ENCODE measurements at places on chromosomes 11 and 22.

GRCh38 chr11:88051396-88051795 is 123.8 kb downstream of the RAB38 start:
- no peak for DNase-seq

GRCh38 chr11:13278609-13279486 is 1.3 kb downstream of the BMAL1 start:
- DNase-seq: no peak

- no peak for DNase-seq
Measured at GRCh38 chr11:108112057-108112456, 9.3 kb upstream of the ACAT1 start.

DNA sequence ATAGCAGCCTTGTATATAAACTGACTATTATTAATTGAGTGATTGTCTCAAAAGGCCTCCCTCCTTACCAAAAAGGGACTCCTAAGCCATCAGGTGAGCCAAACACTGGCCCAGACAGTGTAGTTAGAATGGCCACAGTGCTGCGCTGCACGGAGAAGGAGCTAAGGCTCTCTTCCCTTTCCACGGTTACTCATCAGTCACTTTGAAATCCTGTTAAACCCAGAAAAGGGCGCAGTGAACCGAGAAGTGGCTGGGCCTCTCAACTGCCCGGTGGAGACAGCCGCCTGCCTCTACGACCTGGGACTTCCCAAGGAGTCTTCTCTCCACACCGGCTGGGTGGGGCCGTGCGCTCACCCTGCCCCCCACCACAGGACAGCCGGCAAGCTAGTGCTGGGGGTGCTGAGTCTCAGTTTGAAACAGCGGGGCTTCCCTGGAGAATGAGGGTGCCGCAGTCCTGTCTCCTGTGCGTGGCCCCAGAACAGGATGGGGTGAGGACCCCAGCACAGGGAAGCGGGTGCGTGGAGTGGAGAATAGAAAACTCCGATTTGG is 1.3 kb downstream of the MYH9 start:
- no peak for DNase-seq

DNA sequence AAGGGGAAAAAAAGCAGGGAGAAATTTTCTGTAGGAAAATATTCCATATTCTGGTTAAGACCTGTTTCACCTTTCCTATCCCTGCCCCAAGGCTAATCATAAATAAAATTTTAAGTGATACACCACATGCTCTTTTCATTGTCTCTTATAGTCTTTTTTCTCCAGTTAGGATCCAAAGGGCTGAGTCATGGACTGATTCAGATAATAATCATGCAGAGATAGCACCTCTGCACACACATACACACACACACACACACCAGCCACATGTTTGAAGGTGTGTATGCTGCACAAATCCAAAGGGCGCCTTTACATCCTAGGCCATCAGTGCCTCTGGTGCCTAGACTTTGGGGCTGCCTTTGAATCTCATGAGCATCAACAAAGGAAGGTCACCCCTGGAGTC is 35.5 kb upstream of the CWF19L2 start:
- DNase-seq: no peak

DNA sequence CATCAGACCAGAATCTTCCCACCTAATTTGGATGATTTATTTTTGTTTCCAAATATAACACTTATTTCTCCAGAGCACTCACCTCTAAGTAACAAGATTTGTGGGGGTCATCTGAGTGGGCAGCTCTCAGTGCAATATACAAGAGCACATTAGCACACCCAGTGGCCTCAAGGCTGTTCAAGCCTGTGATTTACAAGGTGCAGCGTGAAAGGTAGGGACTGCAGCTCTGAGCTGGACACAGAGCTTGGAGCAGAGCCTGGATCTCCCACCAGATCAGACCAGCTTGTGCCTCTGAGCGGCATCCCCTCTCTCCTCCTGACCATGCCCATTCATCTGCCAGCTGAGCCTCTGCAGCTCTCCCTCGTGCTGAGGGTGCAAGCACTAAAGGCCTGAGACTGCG is 323.3 kb upstream of the ZC3H12C start:
- DNase-seq: no peak

- no peak for DNase-seq
Measured at GRCh38 chr22:47775686-47776085, 1013.2 kb downstream of the TBC1D22A start.

- DNase-seq: no peak
Measured at GRCh38 chr11:13834463-13834862, 128.1 kb upstream of the SPON1 start.

- no peak for DNase-seq
Measured at GRCh38 chr11:32154275-32154674, 63.4 kb downstream of the RCN1 start.

GRCh38 chr22:26579331-26579886 is 10.5 kb downstream of the TPST2 start:
- DNase-seq: no peak

- DNase-seq: peak; percentile 31
Measured at GRCh38 chr11:57131080-57131790, 50.5 kb upstream of the LRRC55 start.

DNA sequence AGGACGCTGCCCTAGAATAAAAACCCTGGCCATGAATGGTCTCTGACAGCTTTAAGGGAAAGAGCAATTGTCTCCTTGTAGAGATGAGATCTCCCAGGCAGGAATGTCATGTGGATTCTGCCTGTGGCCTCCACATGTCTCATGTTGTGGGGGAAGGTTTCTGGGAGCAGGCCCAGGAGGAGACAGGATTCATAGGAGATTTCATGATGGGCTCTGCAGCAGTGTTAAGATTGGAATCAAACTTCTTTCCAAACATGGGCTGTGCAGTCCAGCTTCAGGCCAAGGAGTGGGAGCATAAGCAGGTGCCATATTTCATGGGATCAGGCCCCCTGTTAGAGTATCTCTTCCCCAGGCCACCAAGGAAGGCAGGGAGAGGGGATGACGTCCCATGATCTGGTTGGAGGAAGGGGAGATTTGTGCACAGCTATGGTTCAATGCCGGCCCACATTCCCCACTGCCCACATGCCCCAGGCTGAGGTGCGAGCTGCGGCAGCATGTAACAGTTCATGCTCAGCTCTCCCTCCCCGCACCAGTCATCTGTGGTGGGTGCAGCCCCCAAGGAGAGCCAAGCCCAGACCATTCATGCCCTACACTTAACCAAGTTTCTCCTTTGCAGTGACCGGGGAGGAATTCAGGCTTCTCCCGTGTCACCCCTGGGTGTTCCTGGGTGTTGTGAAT is 42.5 kb downstream of the LMO1 start:
- DNase-seq: no peak

GRCh38 chr11:102767800-102768199 is 12.6 kb downstream of the MMP10 start:
- no peak for DNase-seq

DNA sequence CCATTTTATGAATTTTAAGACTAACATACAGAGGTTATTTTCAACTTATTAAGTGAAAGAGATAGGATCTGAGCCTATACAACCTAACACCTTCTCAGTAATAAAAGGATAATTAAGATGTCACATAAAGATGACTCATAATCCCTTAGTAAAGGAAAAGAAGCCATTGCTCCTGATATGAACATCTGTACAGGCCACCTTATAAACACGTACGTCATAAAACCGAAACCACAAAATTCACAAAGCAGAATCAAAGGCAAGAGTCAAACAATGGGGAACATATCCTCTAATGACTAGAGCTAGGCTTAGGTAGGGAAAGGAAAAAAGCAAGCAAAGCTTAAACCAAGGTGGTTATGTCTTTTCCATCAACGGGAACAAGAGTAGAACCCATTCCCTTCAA is 103.5 kb downstream of the KCNA4 start:
- DNase-seq: no peak

GRCh38 chr11:7894251-7894650 is 36.8 kb downstream of the OR10A6 start:
- DNase-seq: no peak

- DNase-seq: no peak
Measured at GRCh38 chr22:38012604-38013072, 28.3 kb upstream of the SOX10 start.

DNA sequence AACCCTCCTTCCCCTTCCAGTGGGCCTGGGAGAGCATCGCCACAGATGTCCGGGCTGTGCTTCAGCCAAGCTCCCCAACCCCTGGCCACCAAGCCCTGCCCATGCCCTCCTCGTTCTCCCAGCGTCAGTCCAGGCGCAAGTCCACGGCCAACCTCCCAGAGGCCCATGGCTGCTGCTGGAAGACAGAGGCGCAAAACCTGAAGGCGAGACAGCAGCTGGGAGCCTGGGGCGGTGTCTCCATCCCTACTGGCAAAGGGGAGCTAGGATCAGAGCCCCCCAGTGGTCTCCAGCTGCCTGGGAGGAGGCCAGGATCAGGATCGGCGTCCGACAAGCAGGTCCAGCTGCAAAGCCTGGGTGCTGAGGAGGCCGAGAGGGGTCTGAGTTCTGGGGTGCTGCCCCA is 1.9 kb downstream of the TSGA10IP start:
- no peak for DNase-seq

DNA sequence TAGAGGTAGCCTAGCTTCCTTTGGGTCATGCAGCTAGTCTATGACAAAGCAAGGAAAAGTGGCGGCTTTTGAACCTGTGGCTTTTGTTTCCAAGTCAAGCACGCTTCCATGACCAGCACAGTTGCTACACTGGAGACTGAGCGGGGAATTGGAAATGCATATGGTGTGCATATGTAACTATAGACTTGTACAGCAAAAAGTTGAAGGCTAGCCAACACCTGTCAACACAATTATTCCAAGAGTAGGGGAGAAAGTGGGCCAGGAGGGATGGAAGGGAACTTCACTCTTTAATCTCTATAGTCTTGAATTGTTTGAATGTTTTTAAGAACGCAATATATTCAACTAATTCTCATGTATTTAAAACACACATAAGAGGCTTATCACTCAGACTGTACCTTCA is 218.5 kb upstream of the CADM1 start:
- DNase-seq: no peak

GRCh38 chr11:35763765-35764164 is 101.2 kb downstream of the TRIM44 start:
- DNase-seq: no peak

DNA sequence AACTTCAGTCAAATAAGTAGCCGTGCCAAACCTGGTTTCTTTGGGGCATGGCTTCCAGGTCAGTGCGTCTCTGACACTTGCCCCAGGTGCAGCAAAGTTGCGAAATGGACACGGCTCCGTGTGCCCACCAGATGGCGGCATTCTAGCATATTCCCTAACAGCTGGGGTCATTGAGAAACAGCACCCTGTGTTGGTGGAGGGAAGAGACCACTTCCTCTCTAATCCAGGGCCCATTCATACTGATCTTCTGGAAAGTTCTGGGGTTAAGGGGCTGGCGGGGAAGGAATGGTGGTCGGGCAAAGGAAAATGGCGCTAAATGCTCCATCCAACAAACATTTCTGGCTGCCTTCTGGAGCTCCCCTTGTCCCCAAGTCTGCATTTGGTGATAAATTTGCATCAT is 141.2 kb upstream of the TIMP3 start:
- DNase-seq: peak; percentile 4

DNA sequence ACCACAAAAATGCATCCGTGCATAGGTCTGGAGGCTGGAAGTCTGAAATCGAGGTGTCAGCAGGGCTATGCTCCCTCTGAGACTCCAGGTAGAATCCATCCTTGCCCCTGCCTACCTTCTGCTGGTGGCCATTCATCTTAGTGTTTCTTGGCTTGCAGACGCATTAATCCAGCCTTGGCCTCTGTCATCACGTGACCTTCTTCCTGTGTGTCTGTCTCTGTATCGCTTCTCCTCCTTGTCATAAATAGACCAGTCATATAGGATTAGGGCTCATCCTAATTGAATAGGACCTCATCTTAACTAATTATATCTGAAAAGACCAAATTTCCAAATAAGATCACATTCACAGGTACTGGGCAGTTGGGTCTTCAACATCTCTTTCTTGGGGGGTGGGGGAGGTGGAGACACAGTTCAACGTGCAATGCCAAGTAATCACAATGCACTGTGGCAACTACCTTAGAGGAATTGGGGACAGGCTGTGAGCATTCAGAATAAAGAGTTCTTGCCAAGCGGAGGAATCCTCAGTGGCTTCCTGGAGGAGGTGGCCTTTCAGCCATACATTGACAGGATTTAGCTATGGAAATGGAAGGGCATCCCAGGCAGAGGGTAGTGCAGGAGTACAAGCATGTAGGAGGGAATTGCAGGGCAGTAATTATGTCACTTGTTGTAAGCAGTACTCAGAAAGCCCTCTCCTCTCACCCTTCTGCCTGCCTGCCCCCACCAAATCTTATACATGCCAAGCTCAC is 96.2 kb upstream of the SYT13 start:
- no peak for DNase-seq

GRCh38 chr11:125404157-125404810 is 91.8 kb downstream of the FEZ1 start:
- no peak for DNase-seq

DNA sequence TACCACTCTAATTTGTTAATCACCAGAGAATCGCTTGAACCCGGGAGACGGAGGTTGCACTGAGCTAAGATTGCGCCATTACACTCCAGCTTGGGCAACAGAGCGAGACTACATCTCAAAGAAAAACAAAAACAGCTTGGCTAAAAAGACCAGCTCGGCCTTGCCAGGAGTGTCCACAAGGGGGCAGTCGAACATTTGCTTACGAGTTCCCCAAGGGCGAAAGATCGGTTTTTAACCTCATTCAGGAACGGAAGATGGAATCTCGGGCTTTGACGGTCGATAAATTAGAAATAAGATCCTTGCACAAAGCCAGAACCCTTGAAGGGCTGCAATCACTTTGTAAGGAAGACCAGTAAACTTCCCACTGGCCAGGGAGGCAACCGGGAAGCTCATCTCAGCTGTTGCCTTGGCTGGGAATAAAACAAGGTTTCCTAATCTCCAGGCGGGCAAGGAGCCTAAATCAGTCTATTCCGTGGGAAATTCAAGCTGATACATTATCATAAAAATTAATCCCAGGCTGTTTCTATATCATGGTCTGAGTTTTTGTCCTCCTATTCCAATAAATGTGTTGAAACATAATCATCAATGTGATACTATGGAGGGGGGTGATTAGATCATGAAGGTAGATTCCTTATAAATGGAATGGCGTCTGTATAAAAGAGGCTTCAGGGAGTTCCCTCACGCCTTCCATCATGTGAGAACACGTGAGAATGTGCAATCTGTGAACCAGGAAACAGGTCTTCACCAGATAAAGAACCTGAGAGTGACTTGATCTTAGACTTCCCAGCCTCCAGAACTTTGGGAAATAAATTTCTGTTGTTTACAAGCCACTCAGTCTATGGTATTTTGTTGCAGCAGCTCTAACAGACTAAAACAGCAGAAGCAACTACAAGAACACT is 14.9 kb upstream of the SLC29A2 start:
- peak; percentile 84 for DNase-seq

DNA sequence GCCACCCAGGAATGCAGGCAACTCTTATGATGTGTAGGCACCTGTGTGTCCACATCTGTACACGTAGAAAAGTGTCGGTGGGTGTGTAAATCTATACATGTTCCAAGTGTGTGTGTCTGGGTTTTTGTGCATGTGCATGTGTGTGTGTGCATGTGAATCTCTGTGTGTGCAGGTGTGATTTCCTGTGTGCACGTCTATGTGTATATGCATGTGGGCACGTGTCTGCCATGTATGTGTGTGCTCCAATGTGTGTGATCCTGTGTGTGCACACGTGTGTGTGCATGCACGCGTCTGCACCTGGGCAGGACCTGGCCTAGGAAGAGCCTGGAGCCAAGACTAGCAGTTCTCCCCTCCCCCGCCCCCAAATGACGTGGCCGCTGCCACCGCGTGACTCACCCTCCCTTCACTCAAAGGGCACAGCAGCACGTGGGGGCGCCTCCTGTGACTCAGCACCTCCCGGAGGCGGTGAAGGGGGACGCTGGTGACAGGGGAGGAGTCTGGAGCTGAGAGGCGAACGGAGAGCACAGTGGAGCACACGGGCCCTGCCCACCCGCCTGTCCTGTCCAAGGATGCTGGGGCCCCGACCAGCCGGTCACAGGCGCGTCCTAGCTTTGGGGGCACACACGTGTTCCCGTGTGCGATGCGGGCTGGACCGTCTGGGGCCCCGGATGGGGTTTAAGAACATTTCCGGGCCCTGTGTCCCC is 10.1 kb downstream of the PIM3 start:
- DNase-seq: peak; percentile 76
